ENCODE measurements at places on chromosomes 16 and 17.

DNA sequence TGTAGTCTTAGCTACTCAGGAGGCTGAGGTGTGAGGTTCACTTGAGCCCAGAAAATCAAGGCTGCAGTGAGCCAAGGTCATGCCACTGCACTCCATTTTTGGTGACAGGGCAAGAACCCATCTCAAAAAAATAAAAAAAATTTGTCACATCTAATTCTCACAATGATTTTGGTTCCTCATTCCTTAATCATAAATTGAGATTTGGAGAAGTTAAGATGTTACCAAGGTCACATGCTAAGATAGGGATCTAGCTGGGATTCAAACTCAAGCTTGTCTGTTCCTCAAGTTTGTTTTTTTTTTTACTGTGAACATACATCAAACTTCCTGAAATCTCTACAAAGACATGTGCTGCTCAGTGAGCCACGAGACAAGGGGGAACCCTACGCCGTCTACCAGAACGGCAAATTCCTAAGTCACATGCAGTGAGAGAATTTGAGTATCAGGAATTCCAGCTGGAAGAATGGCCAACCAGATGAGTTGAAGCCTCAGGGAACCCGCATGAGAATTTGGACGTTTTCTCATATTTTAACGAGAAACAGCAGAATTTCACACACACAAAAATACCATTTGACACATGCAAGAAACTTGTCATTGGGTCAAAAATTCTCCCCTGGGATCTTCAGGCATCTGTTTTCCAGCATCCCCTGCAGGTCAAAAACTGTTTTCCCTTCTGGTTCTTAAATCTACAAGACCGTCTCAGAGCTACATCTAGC, 414.1 kb upstream of the GOT2 start:
- no peak for DNase-seq

- DNase-seq: no peak
These were observed 234.7 kb upstream of the SDK2 start for GRCh38 chr17:73878923-73879322.

DNA sequence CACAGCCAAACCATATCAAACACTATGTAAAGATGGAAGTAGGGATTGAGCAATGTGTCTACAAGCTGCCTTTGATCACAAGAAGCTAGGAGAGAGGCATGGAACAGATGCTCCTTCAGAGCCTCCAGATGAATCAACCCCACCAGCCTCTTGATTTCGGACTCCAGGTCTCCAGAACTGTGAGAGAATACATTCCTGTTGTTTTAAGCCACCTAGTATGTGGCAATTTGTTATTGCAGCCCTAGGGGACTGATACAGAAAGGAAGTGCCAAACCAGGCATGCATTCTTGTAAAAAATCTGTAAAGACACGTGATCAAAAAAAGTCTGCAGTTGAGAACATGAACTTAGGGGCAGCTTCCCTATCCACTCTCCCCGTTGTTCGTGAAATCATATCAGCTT, 91.1 kb downstream of the C17orf67 start:
- DNase-seq: no peak

DNA sequence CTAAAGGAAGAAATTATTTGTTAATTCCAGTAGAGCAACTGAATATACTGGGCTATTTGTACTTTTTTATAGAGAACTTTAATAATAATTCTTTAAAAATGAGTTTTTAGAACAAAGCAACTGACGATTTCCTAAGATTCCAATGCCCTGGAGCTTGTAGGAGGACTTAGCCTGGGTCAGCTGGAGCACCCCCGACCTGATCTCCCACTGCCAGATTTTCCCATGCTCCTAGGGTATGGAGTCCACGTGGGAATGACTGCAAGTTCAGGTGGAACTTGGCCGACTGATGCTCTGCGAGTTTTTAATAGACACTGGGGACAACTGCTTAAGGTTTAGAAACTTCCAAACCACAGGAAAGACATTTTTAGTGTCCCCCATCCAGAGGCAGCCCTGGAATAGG, 25.5 kb upstream of the CACNG5 start:
- DNase-seq: no peak

- DNase-seq: no peak
These were observed 44.8 kb downstream of the ABCC12 start for GRCh38 chr16:48110982-48111381.

Data from activated T-cell treated with anti-CD3 and anti-CD28 coated beads, Interleukin-2, amount 50 U/mL, for 24 hours (primary cell).